Inflammatory macrophage treated with lipopolysaccharide for 4 hours (primary cell): ENCODE measurements at places on chromosomes 2 and 18.

DNA sequence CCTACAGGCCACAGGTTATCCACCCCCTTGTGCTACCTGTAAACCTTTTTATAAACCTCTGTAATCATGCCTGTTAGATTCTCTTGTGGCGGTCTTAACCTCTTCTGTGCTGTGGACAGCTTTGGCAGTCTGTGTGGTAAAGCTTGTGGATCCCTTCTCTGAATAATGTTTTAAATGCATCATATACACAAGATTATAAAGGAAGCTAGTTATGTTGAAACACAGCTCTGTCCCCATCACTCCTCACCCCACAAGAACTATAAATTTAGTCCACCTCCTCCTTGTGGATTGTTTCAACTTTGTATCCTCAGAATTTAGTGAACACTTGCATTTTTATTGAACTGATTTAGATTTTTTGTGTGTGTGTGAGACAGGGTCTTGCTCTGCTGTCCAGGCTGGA is 107.7 kb downstream of the ICA1L start:
- DNase-seq = peak; percentile 56

DNA sequence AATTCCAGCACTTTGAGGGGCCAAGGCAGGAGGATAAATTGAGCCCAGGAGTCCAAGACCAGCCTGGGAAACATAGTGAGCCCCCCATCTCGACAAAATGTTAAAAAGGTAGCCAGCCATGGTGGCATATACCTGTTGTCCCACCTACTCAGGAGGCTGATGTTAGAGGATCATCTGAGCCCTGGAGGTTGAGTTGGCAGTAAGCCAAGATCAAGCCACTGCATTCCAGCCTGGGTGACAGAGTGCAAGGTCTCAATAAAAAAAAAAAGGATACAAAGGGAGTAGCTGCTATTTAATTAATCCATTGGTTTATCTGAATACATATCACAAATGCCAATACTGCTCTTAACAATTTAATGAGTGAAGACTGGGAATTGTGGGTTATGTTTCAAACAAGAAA is 327.8 kb downstream of the CPS1 start:
- no peak for DNase-seq

DNA sequence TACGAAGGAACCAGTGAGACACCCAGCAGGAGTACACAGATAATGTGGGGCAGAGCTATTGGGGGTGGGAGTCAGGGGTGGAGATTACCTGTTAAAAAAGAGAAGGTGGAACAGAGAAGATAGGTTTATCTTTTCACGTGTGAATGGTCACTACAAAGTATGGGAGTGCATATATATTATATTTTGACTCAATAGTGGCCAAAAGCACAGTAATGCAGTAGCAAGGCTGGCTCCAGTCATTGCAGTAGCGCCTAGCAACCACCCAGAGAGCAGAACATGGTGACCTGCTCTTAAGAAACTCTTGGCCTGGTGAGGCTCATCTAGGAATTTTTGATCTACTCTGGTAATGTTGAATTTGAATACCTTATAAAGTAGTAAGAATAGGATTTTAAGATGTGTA is 1.0 kb downstream of the IMPACT start:
- DNase-seq = peak; percentile 12

DNA sequence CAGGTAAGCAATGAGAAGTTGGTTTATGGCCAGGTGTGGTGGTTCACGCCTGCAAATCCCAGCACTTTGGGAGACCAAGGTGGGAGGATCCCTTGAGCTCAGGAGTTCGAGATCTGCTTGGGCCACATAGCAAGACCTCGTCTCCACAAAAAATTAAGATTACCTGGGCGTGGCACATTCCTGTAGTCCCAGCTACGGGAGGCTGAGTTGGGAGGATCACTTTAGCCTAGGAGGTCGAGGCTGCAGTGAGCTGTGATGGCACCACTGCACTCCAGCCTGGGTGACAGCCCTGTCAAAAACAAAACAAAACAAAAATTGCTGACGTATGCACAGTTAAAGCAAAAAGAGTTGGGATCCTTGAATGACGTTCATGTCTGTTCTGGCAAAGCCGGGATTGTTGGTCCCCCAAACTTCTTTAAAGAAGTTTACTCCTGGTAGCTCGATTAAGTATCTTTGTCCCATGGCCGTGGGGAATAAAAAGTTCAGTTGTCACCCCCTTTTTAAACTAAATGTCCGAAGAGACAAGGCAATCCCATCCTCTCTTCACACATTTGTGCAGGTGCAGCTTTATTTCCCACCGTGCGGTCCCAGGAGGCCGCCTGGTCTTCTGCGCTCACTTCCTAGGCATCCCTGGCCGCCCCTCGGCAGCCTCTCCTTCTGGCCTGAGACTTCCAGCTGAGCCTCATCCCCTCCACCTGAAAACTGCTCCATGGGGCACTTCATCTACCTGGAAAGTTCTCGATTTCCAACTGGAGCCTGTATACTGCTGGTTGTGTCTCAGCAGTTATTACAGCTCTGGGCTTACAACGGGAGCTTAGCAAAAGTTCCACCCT is 762 bp upstream of the SPOPL start:
- DNase-seq = peak; percentile 16

GRCh38 chr2:108444941-108445840 is 3.8 kb upstream of the GCC2 start:
- DNase-seq = no peak

GRCh38 chr2:65300761-65301711 is 73.4 kb downstream of the ACTR2 start:
- no peak for DNase-seq
